ENCODE measurements at places on chromosomes 4 and X.

DNA sequence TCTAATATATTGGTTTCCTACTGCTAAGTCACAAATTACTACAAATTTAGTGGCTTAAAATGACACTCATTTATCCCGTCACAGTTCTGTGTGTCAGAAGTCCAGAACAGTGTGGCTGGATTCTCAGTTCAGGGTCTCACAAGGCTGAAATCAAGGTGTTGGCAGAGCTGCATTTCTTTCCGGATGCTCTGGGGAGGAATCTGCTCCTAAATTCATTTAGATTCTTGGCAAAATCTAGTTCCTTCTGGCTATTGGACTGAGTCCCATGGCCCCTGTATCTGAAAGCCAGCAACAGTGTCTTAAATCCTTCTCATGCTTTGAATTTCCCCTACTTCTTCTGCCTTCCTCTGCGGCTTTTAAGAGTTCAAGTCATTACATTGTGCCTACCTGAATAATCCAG lies 103.1 kb upstream of the BMP3 start:
- DNase-seq: no peak

- DNase-seq: no peak
Observed at GRCh38 chr4:70533791-70534190, 15.4 kb downstream of the AMTN start.

GRCh38 chrX:24423960-24424359 lies 41.1 kb upstream of the PDK3 start:
- DNase-seq: no peak

DNA sequence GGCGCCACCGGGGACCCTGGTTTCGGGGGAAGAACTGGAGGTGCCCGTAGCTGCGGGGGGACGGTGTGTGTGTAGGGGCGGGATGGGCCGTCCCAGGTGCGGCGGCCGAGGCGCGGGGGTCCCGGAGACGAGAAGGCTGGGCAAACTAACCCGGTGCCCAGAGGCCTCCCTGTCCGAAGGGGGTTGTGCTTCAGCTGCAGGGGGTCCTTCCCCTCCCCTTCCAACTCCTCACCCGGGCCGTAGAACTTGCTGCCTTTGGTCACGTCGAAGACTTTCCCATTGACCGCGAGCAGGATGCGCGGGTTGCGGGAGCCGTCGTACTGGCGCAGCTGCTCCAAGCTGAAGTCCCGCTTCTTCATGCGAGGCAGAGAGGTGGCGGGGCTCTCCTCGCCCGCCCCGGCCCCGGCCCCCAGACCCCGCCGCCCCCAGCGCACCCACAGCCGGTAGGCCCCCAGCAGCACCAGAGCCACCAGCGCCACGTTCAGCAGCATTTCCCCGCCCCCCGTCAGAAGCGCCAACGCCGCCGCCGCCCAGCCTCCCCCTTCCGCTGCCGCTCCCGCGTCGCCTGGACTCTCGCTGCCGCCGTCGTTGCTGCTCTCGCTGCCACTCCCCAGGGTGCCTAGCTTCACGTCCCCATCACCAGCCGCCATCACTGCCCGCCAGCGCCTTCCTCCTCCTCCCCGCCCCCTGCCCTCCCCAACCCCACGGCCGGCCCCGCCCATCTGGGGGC lies at the start of gene PGRMC2:
PGRMC2 (minus strand) TSS at position 673 of the 730 bp plus-strand sequence; CDS start at position 650, 23 bp downstream.
- no peak for DNase-seq

GRCh38 chr4:104416725-104417356 lies 77.9 kb downstream of the CXXC4 start:
- no peak for DNase-seq

DNA sequence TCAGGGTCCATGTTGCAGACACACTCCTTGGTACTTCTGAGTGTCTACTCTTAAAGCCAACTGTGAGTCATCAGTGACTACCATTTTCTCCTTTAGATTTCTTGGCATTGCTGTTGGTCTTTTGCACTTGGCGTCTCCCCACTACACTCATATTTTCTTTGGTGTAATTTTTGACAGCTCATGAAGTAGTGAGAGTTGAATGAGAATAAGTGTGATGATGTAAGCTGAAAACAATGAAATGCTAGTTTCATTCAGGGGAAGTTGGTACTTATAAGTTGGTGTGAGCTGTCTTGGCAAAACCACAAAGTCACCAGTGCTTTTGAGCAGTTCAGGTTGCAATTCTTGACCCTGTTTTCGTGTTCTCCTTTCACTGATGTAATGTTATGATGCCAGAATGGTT lies 142.9 kb upstream of the ARX start:
- DNase-seq: no peak

GRCh38 chr4:174522183-174523024 lies at the start of gene HPGD:
HPGD (minus strand) TSS chr4:174522488; CDS start chr4:174522451, 37 bp downstream.
- peak; percentile 29 for DNase-seq

DNA sequence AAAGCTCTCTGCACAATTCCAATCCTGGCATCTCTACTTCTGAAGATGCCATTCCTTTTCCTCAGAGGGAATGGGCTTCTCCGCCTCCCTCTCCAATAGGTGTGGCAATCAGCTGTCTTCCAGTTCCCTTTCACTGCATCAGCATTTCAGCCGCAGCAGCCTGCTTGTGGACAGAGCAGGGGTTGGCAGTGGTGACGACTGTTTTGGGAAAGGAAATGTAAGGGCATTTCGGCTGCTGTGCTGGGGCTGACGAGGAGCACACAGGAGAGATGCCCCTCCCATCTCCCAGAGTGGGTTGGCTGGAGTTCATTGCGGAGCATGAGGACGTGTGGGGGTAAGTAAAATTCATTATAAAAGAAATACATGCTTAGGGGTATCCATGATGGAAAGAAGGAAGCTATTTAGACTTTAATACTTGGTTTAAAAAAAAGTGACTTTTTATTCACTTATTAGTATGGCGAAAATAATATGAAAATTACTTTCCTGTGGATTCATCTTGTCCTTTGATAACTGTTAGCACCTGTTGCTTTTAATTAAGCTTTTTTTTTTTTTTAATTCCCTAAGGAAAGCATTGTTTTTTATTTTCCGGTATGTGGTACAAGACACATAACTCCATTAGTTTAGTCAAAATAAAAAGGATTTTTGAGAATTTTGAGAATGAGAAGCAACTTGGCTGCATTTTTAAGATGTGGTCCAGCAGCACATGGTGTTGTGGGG lies at the start of gene LIMCH1:
LIMCH1 (plus strand) TSS at position 141 of the 717 bp plus-strand sequence. CDS start 67,839 bp downstream, outside the sequence.
- no peak for DNase-seq

GRCh38 chrX:45888518-45888917 lies 656.7 kb downstream of the ZNF674 start:
- no peak for DNase-seq

- no peak for DNase-seq
Observed at GRCh38 chr4:94802091-94802490, 44.3 kb downstream of the BMPR1B start.

DNA sequence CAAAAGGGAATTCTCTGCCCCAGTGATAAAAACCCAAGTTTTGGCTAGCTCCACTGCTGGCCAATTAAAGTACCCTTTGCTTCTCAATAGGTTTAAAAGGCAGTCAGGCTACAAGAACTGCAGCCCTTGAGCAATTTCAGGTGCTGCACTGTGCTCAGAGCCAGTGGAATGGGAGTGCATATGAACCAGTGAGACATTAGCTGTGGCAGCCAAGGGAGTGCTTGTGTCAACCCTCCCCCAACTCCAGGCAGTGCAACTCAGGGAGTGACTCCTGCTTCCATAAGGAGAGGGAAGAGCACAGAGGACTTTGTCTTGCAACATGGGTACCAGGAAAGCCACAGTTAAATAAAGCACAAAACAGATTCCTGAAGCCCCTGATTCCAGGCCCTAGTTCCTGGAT lies 61.6 kb upstream of the VAMP7 start:
- DNase-seq: peak; percentile 37

DNA sequence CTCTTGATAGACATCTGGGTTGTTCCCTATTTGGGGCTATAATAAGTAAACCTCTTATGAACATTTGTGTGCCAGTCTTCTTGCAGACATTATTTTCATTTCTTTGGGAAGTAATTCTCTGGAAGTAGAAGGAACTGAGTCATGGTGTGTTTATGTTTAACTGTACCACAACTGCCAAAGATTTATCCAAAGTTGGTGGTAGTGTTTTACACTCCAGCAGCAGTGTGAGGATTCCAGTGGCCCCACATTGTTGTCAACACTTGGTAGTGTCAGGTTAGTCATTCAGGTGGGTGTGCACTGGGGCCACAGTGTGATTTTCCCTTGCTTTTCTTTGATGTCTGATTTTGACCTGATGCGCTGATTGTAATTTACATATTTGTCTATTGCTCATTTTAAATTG lies 5.0 kb upstream of the UVSSA start:
- DNase-seq: no peak

- peak; percentile 16 for DNase-seq
Observed at GRCh38 chr4:55866973-55867574, 13.6 kb downstream of the EXOC1 start.

GRCh38 chr4:21802406-21802805 lies 146.2 kb downstream of the KCNIP4 start:
- DNase-seq: no peak

DNA sequence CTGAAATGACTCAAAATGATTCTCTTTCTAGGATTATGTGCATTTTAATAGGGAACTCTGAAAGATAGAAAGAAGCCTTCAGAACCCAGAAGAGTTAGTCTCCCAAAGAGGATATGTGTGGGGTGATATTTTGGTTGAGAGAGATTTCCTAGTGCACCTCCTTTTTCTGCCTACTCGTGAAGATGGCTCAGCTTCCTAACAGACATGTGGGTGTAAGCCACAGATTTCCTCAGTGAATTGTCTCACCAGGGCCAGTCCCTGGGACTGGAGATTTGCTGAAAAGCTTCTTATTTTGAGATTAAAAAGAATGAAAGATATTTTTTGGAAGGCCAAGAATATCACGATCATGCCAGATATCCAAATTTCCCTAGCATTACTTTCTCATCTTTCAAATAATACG lies 42.8 kb downstream of the MAGEB17 start:
- no peak for DNase-seq

DNA sequence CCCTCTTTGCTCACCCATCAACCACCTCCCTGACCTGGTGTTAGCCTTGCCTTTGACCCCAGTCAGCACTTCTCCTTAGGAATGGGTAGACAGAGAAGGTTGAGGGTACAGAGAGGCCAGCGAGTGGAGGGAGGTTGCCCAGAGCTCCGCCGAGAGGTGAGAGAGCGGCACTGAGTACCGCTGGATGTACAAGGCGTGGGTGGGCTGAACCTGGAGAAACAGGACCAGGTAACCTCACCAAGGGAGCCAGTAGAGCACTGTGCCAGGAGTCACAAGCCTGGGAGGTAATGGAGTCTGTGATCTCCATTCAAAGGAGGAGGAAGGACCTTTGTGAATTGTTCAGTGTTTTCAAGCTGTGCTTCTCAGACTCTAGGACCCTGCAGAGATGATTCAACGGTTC lies 256.2 kb downstream of the EVC2 start:
- DNase-seq: no peak

GRCh38 chr4:59904331-59904730 lies 1295.8 kb upstream of the ADGRL3 start:
- DNase-seq: no peak

DNA sequence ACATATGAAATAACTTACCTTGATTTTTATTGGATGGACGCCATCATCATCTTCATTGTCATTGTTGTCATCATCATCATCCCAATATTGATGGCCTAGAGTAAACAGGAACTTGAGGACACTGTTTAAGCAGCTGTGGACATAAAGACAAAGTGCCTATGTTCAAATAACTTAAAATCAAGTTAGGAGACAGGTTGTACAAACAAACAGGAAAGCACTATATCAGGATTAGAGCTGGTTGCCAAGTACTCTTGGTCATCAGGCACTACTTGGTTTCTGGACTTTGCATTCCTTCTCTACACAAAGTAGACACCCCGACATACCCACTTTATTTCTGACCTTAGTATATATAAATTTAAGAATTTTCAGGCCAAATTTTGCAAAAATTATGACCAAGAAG lies 608.6 kb downstream of the KLHL13 start:
- no peak for DNase-seq

DNA sequence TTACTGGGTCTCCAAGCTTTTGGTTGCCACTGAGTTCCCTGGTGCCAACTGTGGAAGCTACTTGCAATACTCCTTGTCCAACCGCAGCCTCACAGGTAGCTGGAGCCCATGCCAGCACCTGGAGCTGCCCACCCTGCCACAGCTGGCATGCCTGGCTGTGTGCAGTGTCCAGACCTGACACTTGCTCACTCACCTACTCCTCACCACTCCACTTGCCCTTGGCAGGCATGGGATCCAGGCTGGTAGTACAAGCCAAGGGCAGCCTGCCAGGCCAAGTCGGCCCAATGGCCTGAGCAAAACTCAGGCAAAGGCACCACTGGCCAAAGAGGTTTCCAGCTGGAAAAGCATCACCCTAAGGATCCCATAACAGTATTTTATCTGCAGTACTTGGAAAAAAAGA lies 246.3 kb downstream of the PDGFC start:
- no peak for DNase-seq

DNA sequence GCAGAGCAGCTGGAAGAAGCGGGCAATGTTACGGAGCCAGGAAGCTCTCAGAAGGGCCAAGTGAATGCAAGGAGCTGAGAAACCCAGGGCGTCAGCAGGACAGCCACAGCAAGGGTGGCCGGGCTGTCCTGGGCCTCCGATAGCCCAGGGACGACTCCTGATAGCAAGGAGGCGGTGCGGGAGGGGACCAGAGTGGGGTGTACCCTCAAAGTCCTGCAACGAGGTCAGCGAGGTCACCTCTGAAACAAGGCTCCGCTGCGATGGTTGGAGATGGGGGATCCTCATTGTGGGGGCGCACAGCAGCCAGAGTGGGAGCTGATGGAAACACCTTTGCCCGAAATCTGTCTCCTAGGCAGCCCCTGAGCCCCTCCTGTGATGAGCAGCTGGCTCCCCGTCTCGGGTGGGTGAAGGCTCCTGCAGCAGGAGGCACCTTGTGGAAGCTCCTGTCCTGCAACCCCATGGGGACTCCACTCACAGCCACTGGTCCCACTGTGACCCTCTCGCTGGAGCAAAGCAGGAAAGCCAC lies 4.3 kb upstream of the CCNQ start:
- DNase-seq: no peak

GRCh38 chr4:15784959-15785634 lies 7.0 kb downstream of the CD38 start:
- no peak for DNase-seq

DNA sequence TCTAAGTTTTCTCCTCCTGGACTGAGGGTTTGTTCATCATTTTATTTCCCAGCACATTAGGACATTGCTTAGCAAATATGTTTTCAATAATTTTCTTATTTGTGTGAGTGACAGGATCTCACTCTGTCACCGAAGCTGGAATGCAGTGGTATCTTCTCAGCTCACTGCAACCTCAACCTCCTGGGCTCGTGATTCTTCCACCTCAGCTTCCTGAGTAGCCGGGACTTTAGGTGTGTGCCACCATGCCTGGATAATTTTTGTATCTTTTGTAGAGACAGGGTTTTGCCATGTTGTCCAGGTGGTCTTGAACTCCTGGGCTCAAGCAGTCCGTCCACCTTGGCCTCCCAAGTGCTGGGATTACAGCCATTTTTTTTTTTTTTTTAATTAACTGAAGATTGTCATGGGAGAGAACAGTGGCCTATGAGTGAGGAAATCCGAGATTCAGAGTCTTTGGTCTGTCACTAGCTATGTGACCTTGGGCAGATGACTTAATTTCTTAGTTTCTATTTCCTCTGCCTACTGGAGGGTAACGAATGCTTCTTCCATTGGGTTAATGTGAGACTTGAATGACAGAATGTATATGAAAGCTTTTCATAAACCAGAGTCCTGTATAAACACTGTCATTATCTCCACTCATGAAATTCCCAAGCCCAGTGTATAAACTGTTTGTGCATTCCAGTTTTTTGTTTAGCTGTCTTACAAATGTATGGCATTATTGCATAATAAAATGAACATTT lies 23.9 kb downstream of the MOB1B start:
- DNase-seq: no peak
